ENCODE measurements at places on chromosomes 12 and 14. TPM values are rescaled to one million over a fixed set of nuclear protein-coding genes. Genes with fewer than 3 reads are reported as not detected.

The TAS2R14 gene
- 2.0 TPM for total RNA-seq

The JKAMP gene
- 37.3 TPM for total RNA-seq

The ANAPC7 gene
- total RNA-seq = 52.0 TPM

The RHOJ gene
- total RNA-seq = 13.3 TPM

The DBX2 gene
- not detected for total RNA-seq

The PLXNC1 gene
- total RNA-seq = 21.1 TPM

The LPAR5 gene
- total RNA-seq = not detected

The CCDC60 gene
- not detected for total RNA-seq

The KLRD1 gene
- total RNA-seq = 0.09 TPM

The DIABLO gene
- 63.2 TPM for total RNA-seq

The CPNE6 gene
- total RNA-seq = not detected

The LRTM2 gene
- total RNA-seq = not detected

The AQP5 gene
- not detected for total RNA-seq

The NKX2-1 gene
- total RNA-seq = 0.09 TPM

The LTA4H gene
- total RNA-seq = 106 TPM

The CPNE8 gene
- total RNA-seq = 3.3 TPM

The PRPH gene
- total RNA-seq = 0.95 TPM

The KCNH3 gene
- total RNA-seq = 0.52 TPM

The CCDC184 gene
- 0.32 TPM for total RNA-seq

The ANO6 gene
- 24.9 TPM for total RNA-seq

The CELA1 gene
- not detected for total RNA-seq

Data from bronchial smooth muscle cell (primary cell).